ENCODE measurements at places on chromosomes 2 and 18. TPM values are rescaled to one million over a fixed set of nuclear protein-coding genes. Genes with fewer than 3 reads are reported as not detected.

DNA sequence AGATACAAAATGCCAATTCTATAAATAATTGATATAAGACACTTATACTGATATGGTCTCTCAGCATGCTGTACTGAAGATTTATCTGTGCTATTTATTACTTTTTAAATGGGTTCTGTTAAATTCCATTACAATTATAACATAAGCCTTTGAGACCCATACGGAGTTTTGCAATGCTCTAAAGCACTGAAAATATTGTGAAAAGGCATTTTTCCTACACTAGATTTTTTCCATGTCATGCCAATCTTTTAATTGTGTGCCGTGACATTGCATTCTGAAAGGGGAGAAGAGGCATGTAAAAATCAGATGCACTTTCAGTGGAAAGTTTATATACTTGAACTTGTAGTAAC lies 46.5 kb downstream of the EFEMP1 start:
- DNase-seq: peak; percentile 36

DNA sequence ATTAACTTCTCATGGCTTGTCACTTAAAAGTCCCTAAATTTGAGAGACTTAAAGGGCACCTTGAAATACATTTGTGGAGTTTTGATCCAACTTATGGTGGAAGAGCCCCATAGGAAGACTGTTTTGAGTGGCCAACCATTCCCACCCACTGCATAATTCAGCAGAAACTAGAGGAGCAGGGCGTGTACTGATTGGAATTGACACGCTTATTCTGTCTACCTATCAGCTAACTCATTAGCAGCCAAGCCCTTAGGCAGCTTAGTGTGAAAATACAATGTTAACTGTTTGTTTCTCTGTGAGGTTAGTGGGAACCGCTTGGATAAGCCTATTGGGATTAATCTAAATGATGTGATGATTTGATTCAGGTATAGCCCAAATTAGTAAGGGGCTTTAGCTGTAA lies 6.4 kb downstream of the LGALSL start:
- DNase-seq: no peak

GRCh38 chr2:190812506-190813294 lies 67.9 kb upstream of the GLS start:
- DNase-seq: no peak

DNA sequence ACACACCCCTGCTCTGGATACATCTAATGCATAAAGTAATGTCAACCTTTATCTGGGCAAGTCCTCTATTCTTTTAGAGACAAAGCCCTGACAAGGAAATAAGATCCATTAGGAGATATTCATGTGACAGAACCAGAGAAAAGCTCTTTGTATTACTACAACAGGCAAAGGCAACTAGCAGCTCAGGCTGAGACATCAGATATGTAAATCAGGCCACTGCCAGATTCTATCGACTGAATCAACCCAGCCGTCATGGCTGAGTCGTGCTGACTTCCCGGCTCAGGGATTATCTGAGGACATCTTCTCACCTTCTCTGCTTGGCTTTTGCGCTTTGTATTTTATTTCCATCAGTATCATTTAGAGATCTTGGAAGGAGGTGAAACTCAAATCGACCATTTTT lies 294.5 kb downstream of the PLCL1 start:
- DNase-seq: no peak

DNA sequence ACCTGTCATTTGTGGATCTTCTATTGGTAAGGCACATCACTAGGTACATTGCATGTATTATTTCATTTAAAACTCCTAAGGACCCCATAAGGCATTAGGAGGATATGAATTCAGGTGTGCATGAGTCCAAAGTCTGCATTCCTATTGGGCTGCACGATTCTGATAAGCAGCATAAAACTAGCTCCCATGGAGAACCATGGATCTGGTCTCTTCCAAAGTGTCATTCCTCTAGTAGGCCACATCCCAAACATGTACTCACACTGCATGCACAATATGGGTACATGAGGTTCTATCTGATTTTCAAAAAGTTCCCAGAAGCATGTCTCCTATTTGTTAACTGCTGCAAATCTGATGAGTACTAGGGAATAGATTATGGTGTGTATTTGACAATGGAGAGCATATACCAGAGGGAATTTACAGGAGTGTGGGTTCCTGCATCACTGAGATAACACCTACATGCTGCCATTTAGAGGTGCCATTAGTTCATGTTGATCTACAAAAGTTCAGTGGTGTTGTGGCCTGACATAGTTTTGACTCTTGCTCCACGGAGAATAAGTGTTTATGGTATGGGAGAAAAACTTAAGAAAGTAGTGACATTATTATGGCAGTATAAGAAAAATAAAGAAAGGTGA lies 11.3 kb downstream of the CYTIP start:
- no peak for DNase-seq

- DNase-seq: no peak
These were observed 756 bp upstream of the PTPN4 start for GRCh38 chr2:119758881-119759450.

DNA sequence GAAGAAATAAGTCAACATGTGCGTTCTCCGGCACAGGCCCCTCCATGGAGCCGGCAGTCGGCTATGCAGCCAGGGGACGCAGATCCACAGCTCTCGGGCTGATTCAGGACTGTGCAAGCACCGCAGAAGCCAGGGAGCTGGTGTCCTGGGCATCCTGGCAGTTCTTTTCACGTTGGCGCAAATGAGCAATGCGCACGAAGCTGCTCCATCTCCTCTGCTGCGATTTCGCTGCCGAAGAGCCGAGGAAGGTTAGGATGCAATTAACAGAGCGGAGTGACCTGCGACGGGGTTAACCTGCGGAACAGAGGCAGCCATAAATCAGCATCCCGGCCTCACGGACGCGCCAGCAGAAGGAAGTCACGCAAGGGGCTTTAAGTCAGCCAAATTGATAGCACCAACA lies 107.1 kb upstream of the POU3F3 start:
- DNase-seq: no peak

GRCh38 chr2:64582774-64583340 lies 58.7 kb downstream of the AFTPH start:
- DNase-seq: peak; percentile 38

- no peak for DNase-seq
These were observed 11.1 kb downstream of the RTTN start for GRCh38 chr18:70194227-70194890.

Gene LCT
- not detected for total RNA-seq

Gene SP9
- 0.13 TPM for total RNA-seq

Gene FAM237A
- not detected for total RNA-seq
